ENCODE measurements at places on chromosomes 7 and 10. TPM values are rescaled to one million over a fixed set of nuclear protein-coding genes. Genes with fewer than 3 reads are reported as not detected.

COG5 gene
- 10.4 TPM for total RNA-seq

CARD11 gene
- 1.5 TPM for total RNA-seq

LRIT1 gene
- not detected for total RNA-seq

OPN4 gene
- not detected for total RNA-seq

ITGB1 gene
- 952 TPM for total RNA-seq

CDK14 gene
- total RNA-seq, result 0.14 TPM

VENTX gene
- not detected for total RNA-seq

PTPN20 gene
- total RNA-seq, result 3.9 TPM

GRB10 gene
- total RNA-seq, result 65.1 TPM

CDH23 gene
- total RNA-seq, result 2.5 TPM

AKAP9 gene
- 14.5 TPM for total RNA-seq

NME8 gene
- total RNA-seq, result not detected

PNLIP gene
- 0.12 TPM for total RNA-seq

ZNF518A gene
- 8.6 TPM for total RNA-seq

BAMBI gene
- 10.5 TPM for total RNA-seq

LBX1 gene
- not detected for total RNA-seq

CASTOR2 gene
- total RNA-seq, result 3.9 TPM

All from A549 treated with Mapracorat at 1 μM for 4 hours (cell line).